SK-N-SH (cell line): ENCODE measurements at places on chromosomes 3 and 15. TPM values are rescaled to one million over a fixed set of nuclear protein-coding genes. Genes with fewer than 3 reads are reported as not detected.

The CRYBG3 gene
- 2.4 and 2.8 TPM in 2 replicates for polyA plus RNA-seq

The MST1R gene
- 0.23 and 0.36 TPM in 2 replicates for polyA plus RNA-seq

The HLTF gene
- 10.1 and 13.2 TPM in 2 replicates for polyA plus RNA-seq

The ISL2 gene
- polyA plus RNA-seq, result 3.5 and 6.0 TPM in 2 replicates

The NAALADL2 gene
- polyA plus RNA-seq, result 0.97 and 1.2 TPM in 2 replicates

The MYZAP gene
- polyA plus RNA-seq, result 0.07 TPM in 1 of 2 replicates, not detected in the other

The RBPMS2 gene
- polyA plus RNA-seq, result 2.6 and 6.5 TPM in 2 replicates

The CYP8B1 gene
- not detected in 2 replicates for polyA plus RNA-seq

The FBXW12 gene
- 0.07 TPM in 1 of 2 replicates, not detected in the other for polyA plus RNA-seq

The FAM227B gene
- polyA plus RNA-seq, result 4.4 and 5.8 TPM in 2 replicates

The CHSY1 gene
- polyA plus RNA-seq, result 15.7 and 17.4 TPM in 2 replicates

The CHRM5 gene
- polyA plus RNA-seq, result 0.03 TPM in 1 of 2 replicates, not detected in the other

The DLL4 gene
- 0.03 TPM in 2 replicates for polyA plus RNA-seq

DNA sequence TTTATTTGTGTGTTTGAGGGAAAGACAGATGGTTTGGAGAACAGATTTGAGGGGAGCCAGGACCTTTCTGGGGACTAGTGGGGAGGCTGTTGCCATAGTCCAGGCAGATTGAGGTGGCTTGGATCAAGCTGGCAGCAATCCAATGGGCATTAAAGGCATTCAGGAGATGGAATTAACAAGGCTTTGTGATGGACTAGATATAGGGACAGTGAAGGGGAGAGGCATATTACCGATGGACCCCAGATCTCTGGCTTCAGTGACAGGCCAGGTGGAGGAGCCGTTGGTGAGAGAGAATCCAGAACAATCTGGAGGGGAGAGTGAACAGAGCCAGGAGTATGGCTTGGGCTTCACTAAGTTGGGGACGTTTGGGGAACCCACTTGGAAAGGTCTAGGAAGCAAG lies 124.8 kb downstream of the EEFSEC start:
- DNase-seq, result peak; percentile 52

- DNase-seq, result no peak
These were observed 42.1 kb downstream of the SEMA3G start for GRCh38 chr3:52402706-52403270.

DNA sequence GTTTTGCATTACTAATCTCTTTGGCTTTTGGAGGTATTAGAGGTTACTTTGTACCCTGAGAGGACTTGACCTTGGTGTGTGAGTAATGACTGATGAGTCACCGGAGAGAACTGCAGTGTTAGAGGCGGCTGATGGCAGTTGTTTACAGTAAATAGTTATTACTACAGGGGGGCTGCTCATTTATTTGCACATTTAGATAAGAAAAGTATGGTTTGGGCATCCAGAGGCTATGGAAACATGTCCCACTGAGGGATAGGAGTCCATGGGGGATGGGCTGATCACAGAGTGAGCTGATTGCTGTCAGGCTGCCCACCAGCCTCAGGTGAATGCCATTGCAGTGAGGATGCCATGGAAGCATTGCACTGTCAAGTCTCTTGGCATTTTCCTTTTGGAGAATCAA lies 17.3 kb upstream of the STAC start:
- no peak for DNase-seq

- no peak for DNase-seq
These were observed 153.5 kb upstream of the GOLIM4 start for GRCh38 chr3:168249205-168249549.

GRCh38 chr3:116393199-116393598 lies 52.1 kb downstream of the LSAMP start:
- DNase-seq, result no peak

GRCh38 chr3:194325424-194326153 lies 25.5 kb downstream of the CPN2 start:
- peak; percentile 75 for DNase-seq

GRCh38 chr15:31081056-31081455 lies 20.5 kb downstream of the TRPM1 start:
- no peak for DNase-seq

- DNase-seq, result no peak
These were observed 244.5 kb downstream of the OCA2 start for GRCh38 chr15:27854601-27855000.

DNA sequence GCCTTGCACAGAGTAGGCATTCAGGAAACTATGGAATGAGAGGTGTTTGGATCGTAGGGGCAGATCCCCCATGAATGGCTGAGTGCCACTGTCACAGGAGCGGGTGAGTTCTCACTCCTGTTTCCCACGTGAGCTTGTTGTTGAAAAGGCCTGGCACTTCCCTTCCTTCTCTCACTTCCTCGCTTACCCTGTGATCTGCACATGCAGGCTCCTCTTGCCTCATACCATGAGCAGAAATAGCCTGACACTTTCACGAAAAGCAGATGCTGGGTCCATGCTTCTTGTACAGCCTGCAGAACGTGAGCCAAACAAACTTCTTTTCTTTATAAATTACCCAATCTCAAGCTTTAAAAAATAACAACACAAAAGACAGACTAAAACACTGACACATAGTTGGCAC lies 55.4 kb downstream of the AGBL1 start:
- DNase-seq, result no peak

DNA sequence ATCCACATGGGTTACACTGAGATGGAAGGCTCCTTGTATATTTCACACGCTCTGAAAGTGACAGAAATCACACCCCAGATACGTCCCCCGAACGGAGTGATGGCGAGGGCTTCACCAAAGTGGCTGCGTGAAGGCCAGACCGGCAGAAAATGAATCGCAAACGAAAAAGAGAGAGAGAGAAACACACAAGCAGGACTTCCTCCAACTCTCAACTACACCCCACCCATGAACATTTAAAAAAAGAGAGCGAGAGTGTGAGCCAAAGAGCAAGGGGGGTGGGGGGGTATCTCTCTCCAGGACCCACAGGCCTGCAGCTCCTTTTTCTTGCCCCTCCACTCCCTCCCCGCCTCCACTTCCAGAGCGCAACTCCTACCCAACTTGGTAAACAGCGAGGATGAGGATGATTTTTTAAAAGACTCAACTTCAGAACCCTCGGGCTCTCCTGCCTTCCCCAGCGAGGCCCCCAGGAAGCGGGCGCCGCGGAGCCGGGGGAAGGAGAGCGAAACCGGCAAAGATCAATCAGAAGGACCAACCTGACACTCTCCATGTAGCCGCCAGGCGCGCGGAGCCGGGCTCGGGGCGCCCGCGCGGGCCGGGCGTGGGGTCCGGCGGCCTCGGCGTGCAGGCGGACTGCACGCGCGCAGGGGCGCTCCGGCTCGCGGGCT lies 519.1 kb downstream of the FOXP1 start:
- DNase-seq, result peak; percentile 58

DNA sequence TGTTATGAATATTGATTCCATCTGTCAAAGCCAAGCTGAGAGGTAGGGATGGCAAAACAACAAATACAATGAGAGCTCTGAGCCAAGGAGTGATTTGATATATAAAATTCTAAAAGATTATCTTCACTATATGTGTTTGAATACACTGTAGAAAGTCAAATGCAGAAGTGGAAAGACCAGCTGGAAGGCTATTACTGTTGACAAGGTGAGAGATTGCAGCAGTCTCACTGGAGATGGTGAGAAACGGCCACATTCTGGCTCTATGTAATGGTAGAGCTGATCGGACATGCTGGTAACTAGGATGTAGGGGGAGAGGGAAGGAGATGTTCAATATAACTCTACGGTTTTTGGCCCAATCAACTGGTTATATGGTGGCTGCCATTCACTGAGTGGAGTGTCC lies 434.2 kb upstream of the SUCLG2 start:
- DNase-seq, result no peak

DNA sequence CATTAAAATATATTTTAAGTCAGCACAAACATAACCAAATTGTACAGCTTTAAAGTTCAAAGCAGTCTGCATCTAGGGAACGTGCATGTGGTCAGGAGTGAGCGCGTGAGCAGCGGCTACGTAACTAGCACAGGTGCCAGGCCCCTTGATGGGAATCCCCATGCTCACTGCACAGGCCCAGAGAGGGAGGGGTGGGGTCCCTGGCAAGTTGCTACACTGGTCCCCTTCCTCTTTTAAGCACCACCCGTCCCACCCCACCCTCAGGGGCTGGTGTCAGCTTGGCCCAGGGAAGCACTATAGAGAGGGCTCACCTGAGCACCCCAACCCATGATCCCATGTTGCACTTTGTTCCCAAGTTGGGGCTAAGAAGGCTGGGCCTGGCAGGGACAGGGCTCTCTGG lies 835 bp upstream of the GMPPB start:
- DNase-seq, result peak; percentile 53

GRCh38 chr3:57530071-57530608 lies 14.0 kb downstream of the DNAH12 start:
- peak; percentile 21 for DNase-seq

- no peak for DNase-seq
These were observed 23.6 kb upstream of the TSPAN3 start for GRCh38 chr15:77094397-77095030.

DNA sequence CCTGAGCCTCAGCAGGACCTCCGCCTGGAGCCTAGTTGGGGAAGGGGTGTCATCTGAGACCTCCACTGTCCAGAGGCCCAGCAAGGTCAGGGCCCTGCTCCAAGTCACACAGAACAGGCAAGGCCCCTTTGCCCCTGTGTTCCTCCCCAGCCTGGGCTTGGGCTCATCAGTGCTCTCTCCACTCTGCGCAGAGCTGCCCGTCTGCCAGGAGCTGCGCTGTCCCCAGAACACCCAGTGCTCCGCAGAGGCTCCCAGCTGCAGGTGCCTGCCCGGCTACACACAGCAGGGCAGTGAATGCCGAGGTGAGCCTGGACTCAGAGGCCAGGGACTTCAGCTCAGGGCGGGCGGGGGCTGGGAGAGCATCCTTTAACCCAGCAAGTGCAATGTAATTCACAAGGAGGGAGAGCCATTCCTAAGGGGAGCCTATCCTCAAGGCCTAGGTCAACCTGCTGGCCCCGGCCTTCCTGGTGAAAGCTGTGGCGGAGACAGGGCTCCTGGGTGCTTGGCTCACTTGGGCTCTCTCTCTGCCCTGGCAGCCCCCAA lies 7.7 kb downstream of the STAB1 start:
- no peak for DNase-seq

GRCh38 chr3:46338840-46339239 lies 15.1 kb upstream of the CCR2 start:
- DNase-seq, result no peak

GRCh38 chr15:43939070-43939469 lies 112.3 kb downstream of the WDR76 start:
- peak; percentile 40 for DNase-seq

GRCh38 chr3:42247576-42248027 lies 18.4 kb downstream of the CCK start:
- DNase-seq, result peak; percentile 58

- DNase-seq, result no peak
These were observed 49.7 kb downstream of the LRRN1 start for GRCh38 chr3:3848923-3849275.

- DNase-seq, result peak; percentile 37
These were observed 158.7 kb downstream of the APBA2 start for GRCh38 chr15:29044503-29044901.

- DNase-seq, result no peak
These were observed 42.1 kb upstream of the SLC6A6 start for GRCh38 chr3:14360123-14360881.

- no peak for DNase-seq
These were observed 34.9 kb downstream of the MAGEF1 start for GRCh38 chr3:184676927-184677326.

DNA sequence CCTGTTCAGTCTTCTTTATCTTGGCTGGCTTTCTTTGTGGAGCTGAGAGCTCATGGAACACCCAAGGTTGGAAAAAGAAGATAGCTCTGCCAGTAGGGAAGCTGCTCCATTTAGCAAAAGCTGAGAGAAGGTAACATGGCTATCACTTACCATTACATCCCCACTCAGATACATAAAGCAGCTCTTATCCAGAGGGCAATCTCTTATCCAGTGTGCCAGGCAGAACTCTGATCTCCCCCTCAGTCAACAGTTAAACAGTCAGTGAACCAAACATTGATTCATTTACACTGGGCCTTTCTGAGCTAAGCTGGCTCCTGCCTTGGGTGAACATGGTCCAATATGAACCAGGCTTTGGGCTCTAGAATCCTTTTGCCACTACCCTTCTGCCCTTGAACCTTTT lies 624.2 kb downstream of the NTRK3 start:
- no peak for DNase-seq

DNA sequence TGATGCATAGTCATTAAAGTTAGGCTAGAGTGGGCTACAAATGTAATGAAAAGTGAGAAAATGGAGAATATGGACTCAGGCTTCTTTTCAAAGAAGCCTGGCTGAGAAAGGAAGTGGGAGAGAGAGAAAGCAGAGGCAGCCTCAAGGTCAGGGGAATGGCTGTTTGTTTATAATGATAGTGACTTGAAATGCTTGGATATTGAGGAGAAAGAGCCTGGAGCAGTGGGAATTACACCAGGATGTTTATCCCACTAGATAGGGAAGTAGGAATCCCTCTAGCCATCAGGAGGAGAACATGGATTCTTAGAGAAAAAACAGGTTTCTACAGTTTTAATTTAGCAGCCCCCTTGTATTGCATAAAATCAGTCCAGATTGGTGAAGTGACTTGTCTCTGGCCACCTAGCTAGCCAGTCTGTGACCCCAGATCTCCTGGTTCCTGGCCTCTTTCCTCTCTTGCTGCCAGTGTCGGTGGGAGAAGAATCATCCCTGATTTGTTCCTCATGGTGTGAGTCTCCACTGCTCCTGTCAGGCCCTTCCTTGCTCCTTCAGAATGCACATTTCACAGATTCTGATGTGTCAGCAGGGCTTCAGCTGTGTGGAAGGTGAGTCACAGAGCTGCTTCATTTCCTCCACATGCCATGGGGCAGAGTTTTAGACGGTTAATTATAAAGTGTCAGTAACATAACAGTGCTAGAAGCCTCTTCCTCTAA lies 32.9 kb downstream of the SEMA6D start:
- DNase-seq, result no peak

GRCh38 chr15:26531489-26531888 lies 241.4 kb downstream of the GABRB3 start:
- DNase-seq, result no peak

DNA sequence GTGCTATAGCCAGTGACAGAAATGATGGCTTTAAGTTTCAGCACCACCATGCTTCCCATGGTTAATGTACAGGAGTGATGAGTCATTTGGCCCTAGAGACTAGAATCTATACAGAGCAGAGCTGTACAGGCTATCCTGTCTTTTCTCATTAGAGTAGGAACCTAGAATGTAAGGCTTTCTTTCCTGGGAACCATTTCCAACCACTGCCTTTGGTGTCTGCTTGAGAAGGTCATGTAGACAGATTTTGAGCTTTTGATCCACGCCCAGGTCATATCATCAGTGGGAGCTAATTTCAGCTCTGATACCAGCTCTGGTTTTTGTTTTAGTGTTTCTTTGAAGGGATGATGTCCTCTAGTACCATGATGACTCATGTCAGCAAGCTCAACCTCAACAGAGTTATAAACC lies 543.1 kb downstream of the NTRK3 start:
- no peak for DNase-seq

DNA sequence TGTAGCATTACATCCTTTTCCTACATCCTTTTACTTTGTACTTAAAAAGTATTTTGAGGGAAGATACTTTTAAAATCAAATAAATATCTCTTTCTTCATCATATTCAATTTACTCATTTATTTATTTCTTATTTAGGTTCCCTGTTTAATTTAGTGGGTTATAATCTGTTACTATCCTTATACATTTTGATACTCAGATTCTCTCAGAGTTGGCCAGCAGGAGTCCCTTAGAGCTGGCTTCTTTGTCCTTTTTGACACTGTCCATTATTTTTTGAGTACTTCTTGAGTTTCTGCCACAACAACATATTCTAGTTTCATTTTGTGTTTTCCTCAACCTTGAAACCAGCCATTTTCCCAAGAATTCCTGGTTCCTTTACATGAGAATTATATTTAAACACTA lies 111.6 kb upstream of the DCBLD2 start:
- no peak for DNase-seq

- DNase-seq, result no peak
These were observed 3.2 kb downstream of the EPHB3 start for GRCh38 chr3:184564685-184565385.
